ENCODE measurements at places on chromosomes 12 and 14.

DNA sequence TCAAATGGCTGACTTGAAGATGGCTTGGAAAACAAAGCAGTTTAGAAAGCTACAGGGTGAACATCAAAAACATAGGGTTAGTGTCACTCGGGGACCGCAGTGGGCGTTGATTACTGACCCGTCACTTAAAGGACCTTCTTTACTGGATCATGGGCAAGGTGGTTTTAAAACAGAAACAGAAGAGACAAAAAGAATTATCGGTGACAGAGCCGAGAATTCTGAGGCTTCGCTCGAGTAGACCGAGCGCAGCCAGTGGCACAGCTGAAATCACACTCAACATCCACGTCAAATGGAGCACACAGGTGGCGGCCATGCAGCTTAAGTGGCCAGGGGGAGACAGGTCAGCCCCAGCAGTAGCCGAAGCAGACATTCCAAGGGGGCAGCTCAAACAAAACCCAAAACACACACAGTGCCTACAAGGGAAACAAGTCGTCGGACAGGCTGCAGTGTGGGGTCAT, 17.3 kb downstream of the SNRNP35 start:
- DNase-seq: no peak

DNA sequence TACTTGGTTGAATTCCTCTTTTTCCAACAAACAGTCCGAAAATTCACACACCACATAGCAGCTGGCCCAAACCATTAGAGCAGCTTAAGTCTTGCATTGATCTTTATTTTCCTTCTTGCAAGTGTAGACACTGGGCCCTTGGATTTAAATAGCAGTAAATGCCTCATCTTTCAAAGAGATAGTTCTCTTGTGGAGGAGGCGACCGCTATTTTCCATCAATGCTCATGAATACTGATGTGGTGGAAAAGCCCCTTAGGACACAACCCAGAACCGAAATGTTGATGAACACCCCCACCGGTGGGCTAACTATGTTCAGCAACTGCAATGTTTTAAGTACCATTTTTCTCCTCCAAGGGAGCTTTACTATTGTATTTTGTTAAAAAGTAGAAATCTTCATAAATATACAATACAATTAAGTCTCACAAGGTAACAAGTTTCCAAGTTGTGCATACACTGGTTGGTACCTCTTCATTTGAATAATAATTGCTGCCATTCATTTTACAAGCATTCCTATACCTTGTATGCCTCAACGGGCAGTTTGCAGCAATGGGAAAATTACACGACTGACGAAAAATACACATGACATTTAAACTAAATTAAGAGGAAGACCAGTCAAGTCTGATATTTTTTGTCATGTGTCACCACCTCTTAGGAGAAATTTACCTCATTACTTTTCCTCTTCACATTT, 18.0 kb downstream of the NIN start:
- no peak for DNase-seq

DNA sequence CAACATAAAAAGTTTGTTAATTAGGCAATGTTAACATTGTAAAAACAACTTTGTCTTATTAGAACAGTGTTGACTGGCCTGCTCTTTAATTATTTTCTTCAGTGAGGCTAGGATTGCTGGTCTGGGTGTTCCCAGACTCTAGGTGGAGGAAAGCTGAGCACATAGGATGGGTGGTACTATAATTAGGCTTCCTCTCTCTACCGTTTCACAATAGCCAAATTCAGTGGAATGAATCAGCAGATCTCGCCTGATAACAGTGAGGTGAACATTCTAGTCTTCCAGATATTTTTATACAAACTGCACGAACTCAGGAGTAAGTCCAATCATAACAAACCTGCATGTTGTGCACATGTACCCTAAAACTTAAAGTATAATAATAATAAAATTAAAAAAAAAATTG, 11.9 kb downstream of the PTGDR start:
- DNase-seq: peak; percentile 27

DNA sequence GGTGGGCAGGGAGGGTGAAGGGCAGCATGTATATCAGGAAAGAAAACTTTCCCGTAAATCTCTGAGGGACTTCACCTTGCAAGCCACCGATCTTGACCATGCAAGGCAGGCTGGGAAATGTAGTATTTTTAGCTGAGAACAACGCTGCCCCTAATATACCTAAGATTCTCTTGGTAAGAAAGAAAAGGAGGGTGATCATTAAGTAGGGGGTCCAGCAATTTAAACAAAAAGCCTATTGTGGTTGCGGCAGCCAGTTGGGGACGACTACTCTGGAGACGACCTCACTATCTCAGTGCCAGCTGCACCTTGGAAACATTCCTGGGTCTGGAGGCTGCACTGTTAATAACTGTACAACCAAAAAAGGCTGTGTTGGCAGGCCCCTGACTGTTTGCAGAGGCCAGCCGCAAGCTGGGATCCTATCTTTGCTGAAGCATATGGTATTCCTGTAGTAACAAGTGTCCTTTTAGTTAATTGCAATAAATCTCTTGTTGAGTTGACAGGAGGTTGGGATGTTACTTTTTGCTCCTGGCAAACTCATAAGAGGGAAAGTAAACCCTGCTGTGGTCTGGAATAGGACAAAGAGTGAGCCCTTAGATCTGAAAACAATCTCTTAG, 6.4 kb downstream of the APOLD1 start:
- DNase-seq: no peak

GRCh38 chr14:70624972-70625371, 16.7 kb upstream of the TTC9 start:
- DNase-seq: no peak

DNA sequence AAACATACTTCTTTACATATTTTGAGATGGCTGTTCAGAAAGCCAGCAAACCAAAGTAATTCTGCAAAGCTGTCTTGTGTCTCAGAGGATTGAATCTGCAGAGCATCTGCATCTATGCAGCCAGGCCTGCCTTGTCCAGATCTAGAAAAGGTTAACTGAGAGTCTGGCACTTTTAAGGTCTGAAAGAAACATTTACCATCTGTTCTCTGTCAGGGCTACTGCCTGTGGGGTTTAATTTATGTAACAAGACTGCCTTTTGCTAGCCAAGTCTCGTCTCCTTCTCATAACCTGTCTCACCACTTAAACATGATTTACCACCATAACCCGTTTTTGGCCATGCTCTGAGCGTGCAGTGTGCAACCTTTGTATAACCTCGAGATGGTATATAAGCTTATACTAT, 194.2 kb downstream of the SYT10 start:
- DNase-seq: no peak

GRCh38 chr14:95413289-95414215, 93.8 kb upstream of the CLMN start:
- no peak for DNase-seq

DNA sequence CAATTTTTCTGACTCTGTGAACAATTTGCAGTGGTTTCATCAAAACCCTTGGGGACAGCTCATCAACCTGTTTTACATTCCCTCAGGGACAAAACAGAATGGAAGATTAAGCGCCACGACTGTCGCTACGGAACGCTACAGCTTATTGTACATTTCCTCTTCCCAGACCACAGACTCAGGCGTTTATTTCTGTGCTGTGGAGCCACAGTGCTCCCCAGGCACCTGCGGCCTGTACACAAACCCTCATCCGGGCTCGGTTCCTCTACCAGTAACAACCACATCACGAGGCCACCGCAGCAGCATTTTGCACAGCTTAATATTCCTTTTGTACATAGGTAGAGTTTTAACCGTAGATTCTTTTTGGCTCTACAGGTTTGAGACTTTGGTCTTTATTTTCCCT, 397.4 kb upstream of the OR4E1 start:
- no peak for DNase-seq

DNA sequence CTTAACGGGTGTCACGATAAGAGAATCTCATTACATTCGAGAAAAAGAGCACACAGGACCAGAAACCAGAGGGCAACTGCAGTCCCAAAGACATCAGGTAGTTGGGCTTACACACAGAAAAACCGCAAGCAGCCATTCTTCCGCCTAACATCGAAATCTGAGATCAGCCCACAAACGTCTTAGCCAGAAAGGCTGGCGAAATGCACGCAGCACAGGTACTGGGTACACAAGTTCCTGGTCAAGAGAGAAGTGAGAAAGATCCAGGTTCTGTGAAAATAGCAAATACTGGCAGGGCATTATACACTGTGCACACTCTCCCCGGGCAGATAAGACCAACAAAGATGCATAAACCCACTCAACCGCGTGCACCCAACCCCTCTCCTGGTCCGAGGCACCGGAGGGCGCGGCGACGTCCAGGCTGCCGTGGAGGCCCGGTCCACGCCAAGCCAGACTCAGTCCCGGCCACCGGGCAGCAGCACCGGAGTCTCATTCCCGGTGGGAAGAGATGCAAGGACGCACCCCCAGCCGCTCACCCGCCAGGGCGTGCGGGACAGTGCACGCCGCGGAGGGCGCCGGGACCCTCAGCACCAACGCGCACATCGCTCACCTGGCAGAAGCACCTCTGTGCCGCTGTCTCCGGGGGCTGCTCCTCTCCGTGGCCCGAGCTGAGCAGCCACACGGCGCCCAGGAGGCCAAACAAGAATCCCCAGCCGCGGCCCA, 437 bp downstream of the ERO1A start:
- peak; percentile 42 for DNase-seq
